Activated T-helper 1 cell treated with anti-CD3 and anti-CD28 coated beads, Interleukin-12 subunit alpha, Interleukin-12 subunit beta, Interleukin-2, Interleukin-4 antibody, amounts not matched to agents 30 ng/mL and 10 ng/mL and 1 ng/mL, durations not matched to agents 14 hours and 24 hours and 36 hours (primary cell): ENCODE measurements at places on chromosomes 3 and 15.

GRCh38 chr3:32111560-32111959, 5.1 kb downstream of the GPD1L start:
- no peak for DNase-seq
- peaks cover 55% of the 10 kb centered on the region for H3K4me1 ChIP-seq
- no peak overlapping the region for H3K27ac ChIP-seq
- peaks cover 21% of the 10 kb centered on the region for H3K36me3 ChIP-seq
- H3K27me3 ChIP-seq, result no peaks in the 10 kb centered on the region
- no peak overlapping the region for H3K4me3 ChIP-seq

- no peak overlapping the region for H3K4me3 ChIP-seq
- H3K36me3 ChIP-seq, result no peaks in the 10 kb centered on the region
These were observed 42.8 kb upstream of the NSMCE3 start for GRCh38 chr15:29312387-29312786.

GRCh38 chr3:138673641-138674530, 65.3 kb downstream of the FAIM start:
- no peak for DNase-seq
- no peaks in the 10 kb centered on the region for H3K4me1 ChIP-seq
- no peaks in the 10 kb centered on the region for H3K27me3 ChIP-seq
- H3K36me3 ChIP-seq, result peaks cover 21% of the 10 kb centered on the region

GRCh38 chr3:59266551-59266950, 216.7 kb upstream of the CFAP20DC start:
- no peaks in the 10 kb centered on the region for H3K4me1 ChIP-seq
- H3K27ac ChIP-seq, result no peak overlapping the region

- no peak for DNase-seq
- H3K4me3 ChIP-seq, result no peak overlapping the region
- H3K36me3 ChIP-seq, result peaks cover 8% of the 10 kb centered on the region
- no peak overlapping the region for H3K27ac ChIP-seq
- H3K27me3 ChIP-seq, result no peaks in the 10 kb centered on the region
These were observed 5.5 kb upstream of the SELENOT start for GRCh38 chr3:150597646-150598045.

- DNase-seq, result no peak
- H3K4me1 ChIP-seq, result no peaks in the 10 kb centered on the region
- H3K27me3 ChIP-seq, result no peaks in the 10 kb centered on the region
These were observed 243.3 kb upstream of the RARB start for GRCh38 chr3:25184641-25185250.

DNA sequence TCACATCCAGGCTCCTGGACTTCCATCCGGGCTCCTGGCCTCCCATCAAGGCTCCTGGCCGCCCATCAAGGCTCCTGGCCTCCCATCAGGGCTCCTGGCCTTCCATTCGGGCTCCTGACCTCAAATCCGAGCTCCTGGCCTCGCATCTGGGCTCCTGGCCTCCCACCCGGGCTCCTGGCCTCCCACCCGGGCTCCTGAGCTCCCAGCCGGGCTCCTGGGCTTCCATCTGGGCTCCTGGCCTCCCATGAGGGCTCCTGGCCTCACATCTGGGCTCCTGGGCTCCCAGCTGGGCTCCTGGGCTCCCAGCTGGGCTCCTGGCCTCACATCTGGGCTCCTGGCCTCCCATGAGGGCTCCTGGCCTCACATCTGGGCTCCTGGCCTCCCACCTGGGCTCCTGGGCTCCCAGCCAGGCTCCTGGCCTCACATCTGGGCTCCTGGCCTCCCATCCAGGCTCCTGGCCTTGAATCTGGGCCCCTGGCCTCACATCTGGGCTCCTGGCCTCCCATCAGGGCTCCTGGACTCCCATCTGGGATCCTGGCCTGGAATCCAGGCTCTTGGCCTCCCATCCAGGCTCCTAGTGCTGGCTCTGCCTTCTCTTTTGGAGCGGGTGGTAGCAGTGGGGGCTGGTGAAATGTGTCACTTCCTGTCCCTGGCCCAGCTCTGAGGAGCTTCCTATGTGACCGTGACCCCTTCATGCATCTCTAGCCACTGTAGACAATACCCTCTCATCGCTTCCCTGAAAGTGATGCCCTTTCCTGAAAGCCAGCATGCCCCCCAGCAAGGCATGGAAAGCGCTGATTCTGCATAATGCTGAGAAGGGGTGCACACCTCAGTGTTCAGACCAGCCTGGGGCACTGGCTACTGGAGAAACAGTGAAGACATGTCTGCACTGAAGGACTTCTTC, 62.7 kb upstream of the BLM start:
- DNase-seq, result no peak
- H3K36me3 ChIP-seq, result peaks cover 10% of the 10 kb centered on the region
- no peaks in the 10 kb centered on the region for H3K27me3 ChIP-seq
- peak overlapping the region; percentile 66 for H3K27ac ChIP-seq
- H3K4me1 ChIP-seq, result peaks cover 59% of the 10 kb centered on the region

GRCh38 chr15:69413822-69414700, at the start of gene KIF23:
KIF23 (plus strand) TSS chr15:69414349; CDS start chr15:69414466, 117 bp downstream.
- H3K27me3 ChIP-seq, result peaks cover 2% of the 10 kb centered on the region
- H3K36me3 ChIP-seq, result peaks cover 13% of the 10 kb centered on the region
- peaks cover 42% of the 10 kb centered on the region for H3K4me1 ChIP-seq

DNA sequence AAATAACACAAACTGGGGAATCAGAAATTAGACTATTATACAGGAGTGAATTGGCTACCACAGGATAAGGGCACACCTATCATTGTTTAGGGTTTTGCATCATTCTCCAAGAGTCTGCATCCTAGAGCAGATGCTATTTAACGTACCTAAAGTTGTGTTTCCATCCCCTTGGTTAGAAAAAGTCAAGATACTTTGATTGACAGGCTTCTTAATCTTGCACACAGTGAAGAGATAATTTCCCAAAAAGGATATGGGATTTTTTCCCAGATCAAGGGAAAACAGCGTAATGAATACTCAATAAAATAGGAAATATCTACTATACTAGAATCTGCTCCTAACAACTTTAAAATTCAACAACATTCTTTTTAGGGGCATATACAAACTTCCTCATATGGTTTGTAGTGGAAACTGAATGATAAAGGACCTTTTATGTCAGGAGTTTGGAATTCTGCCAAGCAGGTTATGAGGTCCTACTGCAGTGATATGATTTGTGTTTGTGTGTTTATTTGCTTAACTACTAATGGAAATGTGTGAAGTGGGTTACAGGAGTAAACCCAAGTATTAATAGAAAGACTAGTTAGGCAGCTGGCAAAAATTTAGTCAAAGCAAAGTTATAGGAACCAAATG, 124.1 kb upstream of the MME start:
- no peak overlapping the region for H3K4me3 ChIP-seq
- no peak overlapping the region for H3K27ac ChIP-seq
- H3K4me1 ChIP-seq, result no peaks in the 10 kb centered on the region

GRCh38 chr3:109224333-109224732, 87.8 kb downstream of the C3orf85 start:
- no peaks in the 10 kb centered on the region for H3K4me1 ChIP-seq
- no peaks in the 10 kb centered on the region for H3K27me3 ChIP-seq
- H3K36me3 ChIP-seq, result no peaks in the 10 kb centered on the region

GRCh38 chr3:73621388-73621787, 3.4 kb downstream of the PDZRN3 start:
- no peak overlapping the region for H3K4me3 ChIP-seq
- no peaks in the 10 kb centered on the region for H3K36me3 ChIP-seq
- peaks cover 12% of the 10 kb centered on the region for H3K27me3 ChIP-seq

DNA sequence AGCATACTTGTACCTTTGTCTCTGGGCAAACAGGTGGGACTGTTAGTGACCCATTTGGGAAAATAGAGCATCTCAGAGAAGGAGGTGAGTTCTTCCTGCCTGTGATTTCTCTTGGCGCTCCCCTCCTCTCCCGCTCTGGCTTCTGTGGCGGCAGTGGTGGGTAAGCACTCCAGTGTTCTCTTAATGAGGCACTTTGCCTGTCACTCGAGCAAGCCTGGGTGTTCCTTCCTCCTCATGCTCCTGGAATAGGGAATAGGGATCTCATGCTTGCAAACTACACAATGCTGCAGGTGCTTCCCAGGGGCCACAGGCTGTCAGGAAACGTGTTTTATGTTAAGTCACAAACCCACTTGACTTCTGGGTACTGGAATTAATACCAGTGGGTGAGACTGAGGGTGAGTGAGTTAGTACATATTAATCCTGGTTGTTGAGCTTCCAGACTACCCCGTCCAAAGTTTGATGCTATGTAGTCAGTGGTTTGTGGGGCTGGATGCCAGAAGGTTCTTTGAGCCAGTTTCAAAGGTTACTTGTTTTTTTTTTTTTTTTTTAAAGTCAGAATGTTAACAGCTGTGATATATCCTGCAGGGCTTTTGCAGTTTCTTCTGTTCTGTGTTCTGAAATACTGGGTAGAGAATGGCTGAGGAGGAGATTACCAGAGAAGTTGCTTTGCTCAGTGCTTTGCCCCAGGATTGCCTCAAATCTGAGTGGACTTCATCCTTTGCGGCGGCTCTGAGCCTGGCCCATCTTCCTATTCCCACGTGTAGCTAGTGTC, 30.5 kb downstream of the EDEM1 start:
- H3K36me3 ChIP-seq, result peaks cover 50% of the 10 kb centered on the region
- no peaks in the 10 kb centered on the region for H3K4me1 ChIP-seq
- H3K27me3 ChIP-seq, result no peaks in the 10 kb centered on the region
- H3K4me3 ChIP-seq, result no peak overlapping the region
- peak overlapping the region; percentile 13 for H3K27ac ChIP-seq

DNA sequence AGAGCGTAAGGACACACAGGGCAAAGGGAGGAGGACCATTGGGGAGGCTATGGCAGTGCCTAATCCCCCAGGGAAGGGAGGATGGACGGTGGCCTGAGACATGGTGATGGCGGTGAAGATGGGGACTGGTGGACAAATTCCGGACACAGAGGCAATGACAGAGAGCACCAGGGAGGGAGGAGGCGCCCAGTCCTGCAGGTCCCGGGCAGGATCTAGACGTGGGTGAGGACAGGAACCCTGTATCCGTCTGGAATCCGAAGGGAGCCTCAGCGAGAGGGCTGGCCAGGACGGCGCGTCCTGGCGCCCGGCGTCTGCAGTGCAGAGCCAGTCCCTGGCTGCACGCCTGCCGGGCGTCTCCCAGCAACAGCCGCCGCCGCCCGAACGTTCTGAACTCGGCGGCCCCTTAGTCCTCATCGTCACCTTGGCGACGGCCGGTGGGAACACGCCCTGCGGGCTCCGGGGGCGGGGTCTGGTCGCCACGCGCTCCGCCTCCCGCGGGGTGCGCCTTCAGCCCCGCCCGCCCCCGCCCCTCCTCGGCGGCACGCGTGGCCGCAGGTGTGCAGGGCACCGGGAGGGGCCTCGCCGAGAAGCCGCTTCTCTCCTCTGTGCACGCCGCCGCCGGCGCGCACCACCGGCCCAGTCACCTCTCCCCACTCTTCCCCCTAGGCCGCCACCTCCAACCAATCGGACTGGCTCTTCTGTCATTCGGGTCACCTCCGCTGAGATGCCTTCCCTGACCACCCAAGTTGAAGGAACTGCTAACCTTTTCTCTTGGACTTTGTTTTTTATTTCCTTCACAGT, 11.6 kb downstream of the XIRP1 start:
- H3K4me3 ChIP-seq, result peak overlapping the region; percentile 84
- H3K4me1 ChIP-seq, result peaks cover 51% of the 10 kb centered on the region
- peak overlapping the region; percentile 79 for H3K27ac ChIP-seq
- DNase-seq, result peak; percentile 86
- H3K27me3 ChIP-seq, result no peaks in the 10 kb centered on the region

DNA sequence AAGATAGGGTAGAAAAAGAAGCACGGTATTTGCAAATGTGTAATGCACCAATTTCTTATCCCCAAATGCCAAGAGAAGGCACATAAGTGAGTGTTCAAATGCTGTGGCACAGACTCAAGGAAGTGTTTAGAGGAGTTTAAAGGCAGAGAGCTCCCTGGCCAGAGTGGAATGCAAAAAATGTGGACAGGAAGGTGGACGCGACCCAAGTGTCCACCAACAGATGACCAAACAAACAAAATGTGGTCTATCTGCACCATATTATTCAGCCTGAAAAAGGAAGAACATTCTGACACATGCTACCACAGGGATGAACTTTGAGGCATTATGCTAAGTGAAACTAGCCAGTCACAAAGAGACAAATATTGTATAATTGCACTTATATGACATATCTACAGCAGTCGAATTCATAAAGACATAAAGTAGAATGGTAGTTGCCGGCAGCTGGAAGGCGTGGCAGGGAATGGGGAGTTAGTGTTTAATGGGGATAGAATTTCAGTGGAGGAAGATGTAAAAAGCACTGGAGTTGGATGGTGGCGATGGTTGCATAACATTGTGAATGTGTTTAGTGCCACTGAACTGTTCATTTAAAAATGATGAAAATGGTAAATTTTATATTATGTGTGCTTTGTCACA, 126.6 kb downstream of the SRGAP3 start:
- H3K27me3 ChIP-seq, result no peaks in the 10 kb centered on the region
- no peaks in the 10 kb centered on the region for H3K4me1 ChIP-seq
- DNase-seq, result no peak
- no peak overlapping the region for H3K4me3 ChIP-seq

DNA sequence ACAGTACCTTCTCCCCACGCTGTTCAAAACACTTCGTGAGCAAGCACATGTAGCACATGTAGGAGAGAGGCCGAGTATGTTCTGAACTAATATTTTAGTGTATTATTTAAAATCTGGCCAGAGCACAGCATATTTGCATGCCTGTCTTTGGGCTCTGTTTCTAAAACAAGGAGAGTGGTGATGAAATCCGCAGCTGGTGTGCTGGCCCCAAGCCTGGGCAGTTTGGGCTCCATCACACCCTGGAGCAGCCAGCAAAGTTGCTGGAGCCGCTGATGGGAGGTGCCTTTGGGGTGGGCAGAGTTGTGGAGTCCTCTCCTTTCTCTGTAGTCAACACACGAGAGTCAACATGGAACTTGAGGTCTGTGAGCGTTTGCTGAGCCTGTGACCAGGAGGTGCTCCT, 116.6 kb downstream of the SLCO3A1 start:
- peaks cover 2% of the 10 kb centered on the region for H3K27me3 ChIP-seq
- H3K27ac ChIP-seq, result no peak overlapping the region
- no peaks in the 10 kb centered on the region for H3K4me1 ChIP-seq
- no peaks in the 10 kb centered on the region for H3K36me3 ChIP-seq
- H3K4me3 ChIP-seq, result no peak overlapping the region
- no peak for DNase-seq

DNA sequence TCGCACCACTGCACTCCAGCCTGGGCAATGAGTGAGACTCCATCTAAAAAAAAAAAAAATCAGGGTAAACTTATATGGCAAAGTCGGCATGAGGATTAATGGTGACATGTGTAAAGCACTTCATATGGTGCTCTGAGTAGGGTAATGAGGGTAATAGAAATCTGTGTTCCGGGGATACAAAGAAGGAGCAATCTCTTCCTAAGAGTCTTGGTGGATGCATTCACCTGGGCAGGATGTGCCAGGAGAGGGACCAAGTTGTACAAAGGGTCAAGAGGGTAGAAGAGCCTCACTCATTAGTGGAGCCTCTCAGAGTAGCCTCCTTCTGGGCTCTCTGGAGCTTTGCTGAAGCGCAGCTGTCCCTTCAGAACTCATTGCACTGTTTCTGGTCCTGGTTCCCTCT, 9.3 kb upstream of the CX3CR1 start:
- H3K4me1 ChIP-seq, result peaks cover 70% of the 10 kb centered on the region
- H3K27me3 ChIP-seq, result peaks cover 3% of the 10 kb centered on the region
- H3K36me3 ChIP-seq, result no peaks in the 10 kb centered on the region
- no peak for DNase-seq
- H3K4me3 ChIP-seq, result no peak overlapping the region

DNA sequence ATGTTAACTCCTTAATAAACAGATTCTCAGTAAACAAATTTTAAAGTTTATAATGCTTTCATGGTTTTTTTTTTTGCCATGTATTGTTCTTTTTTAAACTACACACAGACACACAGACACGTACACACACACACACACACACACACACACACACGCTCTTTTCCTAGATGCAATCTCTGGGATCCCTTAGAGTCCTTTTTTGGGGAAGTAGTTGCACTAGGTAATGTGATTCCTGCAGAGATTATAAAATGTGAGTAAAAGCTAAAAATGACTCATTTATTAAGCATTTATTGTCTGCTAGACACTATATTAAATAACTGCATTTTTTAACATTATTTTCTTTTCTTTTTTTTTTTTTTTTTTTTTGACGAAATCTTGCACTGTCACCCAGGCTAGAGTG, 19.9 kb downstream of the NDUFB5 start:
- DNase-seq, result no peak
- H3K4me1 ChIP-seq, result no peaks in the 10 kb centered on the region
- H3K27ac ChIP-seq, result no peak overlapping the region
- H3K36me3 ChIP-seq, result peaks cover 43% of the 10 kb centered on the region
- H3K27me3 ChIP-seq, result no peaks in the 10 kb centered on the region
